Stimulated activated CD8-positive, alpha-beta memory T cell treated with anti-CD3 and anti-CD28 coated beads, Interleukin-2, amount 100 ng/mL, for 1 hour (primary cell): ENCODE measurements at places on chromosomes 1 and 21.
A peak's percentile ranks its signal among the peaks of the same experiment; 100 is the strongest.

DNA sequence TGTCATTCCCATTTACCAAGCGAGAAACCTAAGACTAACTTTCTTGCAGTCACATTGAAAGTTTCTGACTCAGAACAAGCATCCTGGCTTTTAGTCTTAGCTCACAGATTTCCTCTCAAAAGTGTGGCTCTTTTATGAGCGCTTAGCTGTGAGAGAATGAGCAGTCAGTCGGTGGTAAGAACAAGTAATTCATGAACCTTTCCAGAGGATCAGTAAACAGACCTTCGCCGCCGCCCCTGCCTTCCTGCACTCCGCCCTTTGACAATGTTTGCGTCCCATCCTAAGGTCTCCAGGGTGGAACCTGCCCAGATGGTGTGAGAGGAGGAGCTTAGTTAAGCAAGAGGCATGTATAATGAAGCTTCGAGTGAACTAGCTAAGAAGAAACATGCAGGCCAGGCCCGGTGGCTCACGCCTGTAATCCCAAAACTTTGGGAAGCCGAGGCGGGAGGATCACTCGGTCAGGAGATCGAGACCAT lies 142.4 kb downstream of the GLUL start:
- no peak for DNase-seq

DNA sequence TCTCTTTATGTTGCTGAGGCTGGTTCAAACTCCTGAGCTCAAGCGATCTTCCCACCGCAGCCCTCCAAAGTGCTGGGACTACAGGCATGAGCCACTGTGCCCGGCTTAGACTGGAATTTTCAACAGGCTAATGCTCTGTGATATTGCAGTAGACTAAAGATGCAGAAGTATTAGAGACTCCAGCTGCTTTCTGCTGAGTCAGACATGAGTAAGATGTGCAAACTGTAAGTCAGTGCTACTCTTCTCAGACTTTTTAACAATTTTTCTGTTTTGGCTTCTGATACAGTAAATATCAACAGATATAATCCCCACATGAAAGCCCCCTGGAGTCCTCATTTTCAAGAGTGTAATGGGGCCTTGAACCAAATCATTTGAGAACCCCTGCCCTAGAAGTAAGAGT lies 29.3 kb upstream of the NLRP3 start:
- DNase-seq, result no peak

GRCh38 chr1:101420406-101420805 lies 183.6 kb downstream of the S1PR1 start:
- DNase-seq, result no peak

GRCh38 chr1:165671526-165671925 lies 26.8 kb downstream of the ALDH9A1 start:
- no peak for DNase-seq

DNA sequence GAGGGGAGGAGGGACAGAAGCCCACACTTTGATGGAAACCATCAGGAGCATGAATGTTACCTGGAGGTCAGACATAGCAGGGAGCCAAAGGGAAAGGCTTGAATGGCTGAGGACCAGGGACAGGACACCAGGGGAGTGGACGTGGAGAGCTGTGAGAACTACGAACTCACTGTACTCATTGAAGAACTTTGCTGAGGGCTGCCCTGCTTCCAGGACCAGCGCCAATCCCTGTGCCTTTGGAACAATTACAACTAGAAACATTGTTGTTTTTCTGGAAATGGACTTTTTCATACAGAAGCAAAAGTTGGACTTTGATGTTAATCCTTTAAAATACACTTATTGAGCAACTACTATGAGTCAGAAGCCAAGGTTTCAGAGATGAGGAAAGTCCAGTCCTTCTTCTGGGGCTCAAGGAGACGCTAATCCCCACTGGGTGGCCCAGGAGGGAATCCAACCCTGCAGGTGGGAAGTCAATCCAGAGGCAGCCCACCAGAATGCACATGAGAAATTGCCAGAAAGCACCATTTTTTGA lies 12.9 kb downstream of the TSPAN2 start:
- DNase-seq, result no peak

GRCh38 chr1:205920159-205920558 lies 23.1 kb downstream of the SLC26A9 start:
- no peak for DNase-seq

DNA sequence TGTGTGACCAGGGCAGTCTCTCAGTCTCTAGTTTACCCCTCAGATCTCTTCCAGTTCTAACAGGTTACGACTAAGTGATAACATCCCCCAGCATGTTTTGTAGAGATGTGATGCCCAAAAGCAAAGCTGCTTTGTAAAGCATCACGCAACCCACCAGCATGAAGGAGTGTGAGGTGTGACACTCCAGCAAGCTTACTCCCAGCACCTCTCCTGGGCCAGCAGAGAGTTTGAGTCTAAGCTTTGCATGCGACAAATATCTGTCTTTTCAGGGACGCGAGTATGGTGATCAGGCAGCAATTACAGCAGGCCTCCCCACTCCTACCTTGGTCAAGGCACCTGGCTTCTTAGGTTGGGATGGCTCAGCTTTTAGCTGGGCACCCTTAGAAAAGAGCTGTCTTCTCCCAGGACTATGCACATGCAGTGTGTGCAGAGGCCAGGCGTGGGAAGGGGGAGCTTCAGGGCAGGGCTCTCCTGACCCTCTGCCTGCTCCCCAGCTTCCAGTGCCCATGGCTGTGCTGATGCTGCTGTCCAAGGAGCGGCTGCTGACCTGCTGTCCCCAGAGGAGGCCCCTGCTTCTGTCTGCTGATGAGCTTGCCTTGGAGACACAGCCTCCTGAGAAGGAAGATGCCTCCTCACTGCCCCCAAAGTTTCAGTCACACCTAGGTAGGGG lies 48.2 kb downstream of the ELK4 start:
- no peak for DNase-seq

- no peak for DNase-seq
Observed at GRCh38 chr1:43366179-43366578, 1.6 kb downstream of the ELOVL1 start.

- DNase-seq, result no peak
Observed at GRCh38 chr1:218991089-218991488, 182.6 kb upstream of the LYPLAL1 start.

- DNase-seq, result no peak
Observed at GRCh38 chr1:163870666-163871065, 548.9 kb downstream of the NUF2 start.

GRCh38 chr1:1352786-1353388 lies 3.7 kb upstream of the DVL1 start:
- no peak for DNase-seq

GRCh38 chr1:66518654-66519053 lies 15.3 kb upstream of the SGIP1 start:
- no peak for DNase-seq

- DNase-seq, result no peak
Observed at GRCh38 chr1:32817815-32818786, 648 bp downstream of the S100PBP start.

GRCh38 chr1:70617728-70618127 lies 206.7 kb downstream of the CTH start:
- no peak for DNase-seq

DNA sequence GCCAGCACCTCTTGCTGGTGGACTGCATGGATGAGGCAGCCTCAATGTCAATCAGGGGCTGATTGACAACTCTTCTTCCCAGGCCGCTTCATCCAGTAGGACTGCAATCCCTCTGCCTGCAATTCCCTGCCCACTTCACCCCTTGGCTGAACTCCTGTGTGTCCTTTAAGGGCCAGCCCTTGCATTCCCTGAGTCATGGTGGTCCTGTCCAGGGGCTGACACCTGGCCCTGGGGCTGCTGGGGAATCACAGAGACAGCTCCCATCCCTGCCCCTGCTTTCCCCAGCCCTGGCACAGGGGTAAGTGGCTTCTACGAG lies 4.6 kb upstream of the EPS8L3 start:
- DNase-seq, result no peak

DNA sequence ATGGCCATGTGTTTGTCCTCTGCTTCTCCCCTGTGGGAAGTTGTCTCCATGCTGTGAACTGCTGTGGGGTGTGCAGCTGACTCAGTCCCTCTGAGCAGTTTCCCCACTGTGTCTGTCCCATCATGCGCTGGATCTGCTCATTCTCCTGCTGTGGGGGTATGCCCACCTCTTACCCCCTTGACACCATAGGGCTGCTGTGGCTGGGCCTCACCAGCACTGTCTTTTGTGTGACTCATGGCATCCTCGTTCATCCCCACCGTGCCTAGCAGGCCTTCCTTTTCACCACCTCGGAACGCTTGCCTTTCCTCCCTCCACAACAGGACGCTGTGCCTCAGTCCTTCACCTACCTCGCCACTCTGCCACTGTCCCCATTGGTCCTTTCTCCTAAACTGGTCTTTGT lies 27.3 kb downstream of the VANGL2 start:
- DNase-seq, result no peak

DNA sequence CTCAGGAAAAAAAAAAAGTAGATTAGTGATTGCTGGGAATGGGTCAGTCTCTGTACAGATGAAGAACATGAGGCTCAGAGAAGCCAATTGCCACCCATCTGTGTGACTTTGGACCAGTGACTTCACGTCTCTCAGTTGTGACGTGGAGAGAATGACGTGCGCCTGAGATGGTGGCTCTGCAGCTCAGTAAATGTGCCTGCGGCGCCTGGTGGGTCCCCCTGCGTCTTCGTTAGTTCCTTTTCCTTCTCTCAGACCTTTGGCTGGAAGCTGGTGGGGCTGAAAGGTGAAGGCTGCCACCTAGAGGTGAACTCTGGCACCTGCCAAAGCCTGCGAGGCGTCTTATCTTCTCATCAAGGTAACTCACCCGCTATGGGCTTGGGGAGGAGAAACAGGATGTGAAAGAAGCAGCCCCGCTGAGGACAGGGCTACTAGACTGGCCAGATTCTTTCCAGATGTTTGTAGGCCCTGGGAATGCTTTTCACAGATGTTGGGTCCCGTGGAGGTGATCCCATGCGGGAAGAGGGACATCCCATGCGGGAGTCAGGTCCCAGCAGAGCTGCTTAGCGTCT lies 8.7 kb upstream of the E2F2 start:
- peak; percentile 82 for DNase-seq

GRCh38 chr21:32423320-32424190 lies 11.0 kb downstream of the EVA1C start:
- DNase-seq, result no peak

DNA sequence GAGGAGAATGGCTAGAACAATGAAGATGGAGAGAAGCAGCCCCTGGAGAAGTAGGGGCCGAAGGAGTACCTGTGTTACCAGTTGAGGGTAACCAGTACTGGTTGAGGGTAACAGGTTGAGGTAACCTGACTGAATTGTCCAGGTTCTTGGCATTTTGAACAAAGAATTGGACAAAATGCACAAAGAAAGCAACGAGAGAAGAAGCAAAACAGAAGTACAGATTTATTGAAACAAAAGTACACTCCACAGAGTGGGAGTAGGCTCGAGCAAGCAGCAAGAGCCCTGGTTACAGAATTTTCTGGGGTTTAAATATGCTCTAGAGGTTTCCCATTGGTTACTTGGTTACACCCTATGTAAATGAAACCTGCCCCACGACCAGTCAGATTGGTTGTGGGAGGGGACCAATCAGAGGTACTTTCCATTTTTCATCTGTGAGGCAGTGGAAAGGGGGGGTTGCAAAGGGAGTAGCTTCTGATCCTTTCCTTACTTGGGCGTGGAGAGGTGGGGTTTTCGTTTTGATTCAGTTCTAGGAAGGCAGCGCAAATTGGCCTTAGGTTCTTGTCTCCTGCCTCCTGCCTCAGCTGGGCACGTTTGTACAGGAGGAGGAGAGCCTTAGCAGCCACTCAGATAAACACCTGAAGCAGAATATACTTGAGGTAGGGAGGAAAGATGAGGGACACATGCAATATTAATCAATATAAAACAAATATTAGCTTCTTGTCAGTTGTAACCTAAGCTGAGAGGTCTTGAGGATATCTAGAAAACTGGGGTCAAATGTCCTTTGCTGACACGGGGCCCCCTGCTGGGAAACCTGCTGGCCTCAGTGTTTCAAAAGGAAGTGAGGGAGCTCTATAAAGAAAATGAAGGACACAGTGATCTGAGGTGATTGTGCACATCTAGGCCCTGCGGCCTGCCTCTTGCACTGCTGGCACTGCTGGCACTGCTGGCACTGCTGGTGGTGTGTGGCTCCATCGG lies 14.3 kb upstream of the LSM10 start:
- DNase-seq, result no peak

DNA sequence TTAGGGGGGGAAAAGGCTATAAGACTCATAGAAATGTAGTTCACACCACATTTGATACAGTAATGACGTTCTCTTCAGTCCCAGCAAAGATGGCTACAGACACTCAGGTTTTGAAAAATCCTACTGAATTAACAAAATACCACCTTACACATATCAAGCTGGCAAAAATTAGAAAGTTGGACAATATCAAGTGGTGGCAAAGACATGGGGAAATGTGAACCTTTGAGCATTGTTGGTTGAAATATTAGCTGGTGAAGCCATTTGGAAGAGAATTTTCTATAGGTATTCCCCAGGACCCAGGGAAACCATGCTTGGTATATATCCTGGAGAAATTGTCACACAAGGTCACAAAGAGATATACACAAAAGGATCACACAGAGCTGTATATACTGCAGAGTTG lies 163.0 kb downstream of the ADSS2 start:
- no peak for DNase-seq

GRCh38 chr1:184210862-184211261 lies 159.3 kb downstream of the TSEN15 start:
- DNase-seq, result no peak

DNA sequence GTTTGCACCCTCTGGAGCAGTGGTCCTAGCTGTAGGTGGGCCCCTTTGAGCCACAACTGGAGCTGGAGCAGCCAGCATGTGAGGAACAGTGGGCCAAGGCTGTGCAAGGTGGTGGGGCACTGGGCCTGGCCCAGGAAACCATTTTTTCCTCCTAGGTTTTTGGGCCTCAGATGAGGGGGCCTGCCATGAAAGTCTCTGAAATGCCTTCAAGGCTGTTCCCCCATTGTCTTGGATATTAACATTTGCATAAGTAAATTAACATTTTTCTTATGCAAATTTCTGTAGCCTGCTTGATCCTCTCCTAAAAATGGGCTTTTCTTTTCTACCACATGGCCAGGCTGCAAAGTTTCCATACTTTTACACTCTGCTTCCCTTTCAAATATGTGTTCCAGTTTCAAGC lies 212.0 kb downstream of the NTNG1 start:
- no peak for DNase-seq

GRCh38 chr1:30407865-30408580 lies 315.4 kb downstream of the MATN1 start:
- DNase-seq, result no peak

DNA sequence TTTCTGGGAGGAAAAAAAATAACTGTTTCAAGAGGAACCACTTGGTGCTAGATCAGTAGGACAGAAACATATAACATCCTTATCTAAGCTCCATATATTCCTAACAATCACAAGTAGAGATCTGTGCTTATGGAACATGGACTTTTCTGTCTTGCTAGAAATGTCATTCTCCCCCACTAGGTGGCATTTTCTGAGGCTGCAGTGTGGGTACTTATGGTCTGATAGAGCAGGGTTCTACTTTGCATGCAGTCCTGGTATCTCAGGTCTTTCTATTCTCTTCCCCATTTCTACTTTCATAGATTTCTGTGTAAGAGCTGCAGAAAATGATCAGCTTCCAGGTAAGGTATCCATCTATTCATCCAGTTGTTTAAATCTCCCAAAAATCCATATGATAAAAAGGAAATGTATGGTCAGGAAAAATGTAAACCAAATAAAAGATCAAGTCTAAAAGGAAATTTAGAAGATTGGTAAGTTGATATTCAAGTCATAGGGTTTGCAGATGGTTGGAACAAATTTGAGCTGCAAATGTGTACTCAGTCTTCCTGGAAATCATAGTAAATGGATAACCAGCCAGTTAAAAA lies 1.5 kb downstream of the ZNF684 start:
- no peak for DNase-seq
